CD4-positive, alpha-beta T cell treated with Interleukin-6 for 4 hours (primary cell): ENCODE measurements at places on chromosomes 4 and X.
A peak's percentile ranks its signal among the peaks of the same experiment; 100 is the strongest.

DNA sequence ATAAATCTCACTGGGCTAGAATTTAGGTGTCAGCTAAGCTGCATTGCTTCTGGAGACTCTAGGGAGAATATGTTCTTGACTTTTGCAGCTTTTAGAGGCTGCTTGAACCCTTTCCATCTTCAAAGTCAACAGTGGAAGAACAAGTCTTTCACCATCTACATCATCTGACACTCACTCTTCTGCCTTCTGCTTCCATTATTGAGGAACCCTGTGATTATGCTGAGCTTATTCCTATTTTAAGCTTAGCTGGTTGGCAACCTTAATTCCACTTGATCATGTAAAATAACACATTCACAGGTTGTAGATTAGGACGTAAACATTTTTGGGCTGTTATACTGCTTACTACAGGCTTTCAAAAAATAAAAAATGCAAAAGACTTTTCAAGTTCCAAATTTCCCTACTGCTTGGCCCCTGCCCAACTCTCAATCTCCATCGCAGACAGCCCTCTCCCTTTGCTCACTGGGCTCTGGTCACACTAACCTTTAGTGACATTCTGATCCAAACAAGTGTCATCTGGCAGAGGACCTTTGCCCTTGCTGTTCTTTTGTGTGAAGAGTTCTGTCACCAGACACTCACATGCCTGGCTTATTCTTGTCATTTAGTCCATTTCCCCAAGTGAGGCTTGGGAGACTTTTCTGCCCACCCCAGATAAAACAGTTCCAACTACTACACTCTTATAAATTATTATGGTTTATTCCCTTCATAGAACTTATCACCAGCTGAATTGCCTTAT, 1056.0 kb downstream of the STIM2 start:
- no peak for DNase-seq

- no peak for DNase-seq
Measured at GRCh38 chr4:37639551-37640285, 46.5 kb downstream of the RELL1 start.

- no peak for DNase-seq
Measured at GRCh38 chr4:84263415-84263814, 235.7 kb downstream of the NKX6-1 start.

GRCh38 chr4:48073567-48074103, 57.1 kb downstream of the NIPAL1 start:
- no peak for DNase-seq

DNA sequence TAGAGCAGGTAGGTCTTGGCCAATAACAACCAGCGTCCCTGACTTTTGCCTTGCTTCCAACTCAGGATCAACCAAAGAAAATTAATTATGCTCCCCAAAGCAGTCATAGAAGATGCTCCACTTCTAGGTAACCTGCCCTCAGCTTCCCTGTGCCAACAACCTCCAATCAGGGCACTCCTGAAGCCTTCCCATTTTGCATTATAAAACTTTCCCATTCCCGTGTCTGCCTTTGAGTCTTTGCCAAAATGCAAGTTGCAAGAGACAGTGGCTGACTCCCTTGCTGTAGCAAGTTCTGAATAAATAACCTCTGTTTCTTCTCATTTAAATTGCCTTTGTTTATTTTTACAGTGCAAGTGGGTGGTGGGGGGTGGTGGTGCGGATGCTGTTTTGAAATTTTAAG, 418.0 kb downstream of the PACRGL start:
- no peak for DNase-seq

DNA sequence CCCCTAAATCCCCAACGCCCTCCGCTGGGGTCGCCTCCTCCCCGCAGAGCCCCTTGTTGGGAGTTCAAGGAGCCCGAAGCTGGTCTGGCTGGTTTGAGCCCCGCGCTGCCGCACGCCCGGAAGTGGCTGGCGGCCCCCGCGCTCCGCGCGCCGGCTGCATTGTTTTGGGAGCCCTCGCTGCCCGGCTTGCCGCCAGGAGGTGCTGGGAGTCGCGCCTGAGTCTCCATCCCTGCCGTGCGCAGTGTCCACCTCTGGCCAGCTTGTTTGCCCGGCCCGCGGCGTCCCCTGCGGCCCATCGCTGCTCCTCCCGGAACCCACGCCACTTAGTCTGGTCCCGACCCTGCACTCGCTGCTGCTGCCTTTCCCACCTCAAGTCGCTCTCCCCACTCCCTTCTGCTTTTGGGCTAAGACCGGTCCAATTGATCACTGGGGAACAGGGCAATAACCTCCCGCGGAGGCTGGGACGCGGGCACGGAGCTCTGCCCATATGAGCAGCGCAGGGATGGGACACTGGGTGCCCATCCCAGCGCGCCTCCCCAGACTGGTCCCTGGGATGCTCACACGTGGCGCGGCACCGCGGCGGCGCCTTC, 2.2 kb upstream of the SFRP2 start:
- DNase-seq: peak; percentile 47

GRCh38 chr4:106312377-106312776, 3.6 kb downstream of the TBCK start:
- DNase-seq: no peak
